ENCODE measurements at places on chromosomes 5 and 9.

DNA sequence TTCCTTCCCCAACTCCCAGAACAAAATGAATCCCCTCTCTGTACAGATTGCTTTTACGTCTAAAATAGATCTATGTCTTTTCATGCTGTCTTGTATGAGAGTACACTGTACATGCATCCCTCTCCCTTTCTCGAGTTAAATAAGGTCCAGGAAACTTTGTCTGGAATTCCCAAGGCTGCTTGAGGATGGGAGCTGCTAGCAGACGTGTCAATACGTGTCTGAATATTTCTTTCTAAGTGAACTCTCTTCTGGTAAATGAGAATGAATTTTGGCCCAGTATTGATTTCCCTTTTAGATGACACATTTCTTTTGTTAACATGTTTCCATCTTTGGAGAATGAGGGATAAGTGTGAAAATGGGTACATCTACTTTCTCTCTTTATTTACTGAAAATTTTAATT is 59.6 kb upstream of the GAS1 start:
- DNase-seq: no peak

DNA sequence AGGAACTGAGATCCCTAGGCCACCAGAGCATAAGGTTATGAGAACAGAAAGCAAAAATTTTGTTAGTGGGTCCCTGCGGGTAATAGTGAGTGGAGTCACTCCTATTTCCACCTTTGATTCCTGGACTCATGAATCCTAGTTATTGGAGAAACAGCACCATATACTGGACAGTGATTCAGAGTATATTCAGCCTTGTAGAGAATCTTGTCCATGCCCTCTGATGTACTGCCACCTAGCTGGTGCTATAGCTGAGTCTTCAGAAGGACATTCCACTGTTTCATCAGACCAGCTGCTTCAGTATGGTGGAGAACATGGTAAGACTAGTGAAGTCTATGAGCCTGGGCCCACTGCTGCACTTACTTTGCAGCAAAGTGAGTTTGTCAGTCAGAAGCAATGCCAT is 25.0 kb upstream of the ITGA2 start:
- no peak for DNase-seq

DNA sequence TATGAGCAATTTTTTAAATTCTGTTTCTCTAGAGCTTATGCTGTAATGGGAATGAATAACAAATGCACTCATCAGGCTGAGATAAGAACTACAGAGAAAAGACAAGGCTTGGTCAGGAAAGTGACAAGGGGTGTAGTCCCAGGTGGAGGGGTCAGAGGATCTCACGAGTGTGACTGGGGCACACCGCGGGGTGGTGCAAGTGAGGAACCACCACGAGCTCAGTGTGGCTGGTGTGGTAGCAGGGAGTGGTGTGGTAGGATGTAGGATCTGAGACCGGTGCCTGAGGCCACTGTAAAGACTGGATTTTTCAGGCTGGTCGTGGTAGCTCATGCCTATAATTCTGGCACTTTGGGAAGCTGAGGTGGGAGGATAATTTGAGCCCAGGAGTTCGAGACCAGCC is 9.0 kb downstream of the ANXA6 start:
- no peak for DNase-seq

- DNase-seq: no peak
Measured at GRCh38 chr9:33458444-33458843, 11.1 kb upstream of the AQP3 start.

DNA sequence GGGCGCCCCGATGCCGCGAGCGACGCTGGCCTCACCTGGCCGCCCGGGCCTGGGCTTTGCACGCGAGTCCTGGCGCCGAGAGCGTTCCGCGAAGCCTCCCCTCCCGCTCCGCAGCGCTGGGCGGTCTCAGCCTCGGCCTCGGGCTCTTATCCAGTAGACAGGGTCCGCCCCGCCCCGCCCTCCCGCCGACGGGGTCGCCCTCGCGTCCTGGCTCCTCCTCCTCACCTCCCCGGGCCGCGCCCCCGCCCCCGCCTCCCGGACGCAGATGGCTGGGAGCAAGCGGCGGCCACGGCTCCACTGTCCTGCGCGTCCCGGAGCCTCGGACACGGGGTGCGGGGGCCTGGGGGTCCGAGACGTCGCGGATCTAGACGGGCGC is at the start of gene SLC6A3:
SLC6A3 (minus strand) TSS at position 128 of the 376 bp plus-strand sequence. CDS start 2,243 bp downstream, outside the sequence.
- no peak for DNase-seq

- DNase-seq: no peak
Measured at GRCh38 chr9:30846651-30847050, 1537.8 kb upstream of the ACO1 start.

DNA sequence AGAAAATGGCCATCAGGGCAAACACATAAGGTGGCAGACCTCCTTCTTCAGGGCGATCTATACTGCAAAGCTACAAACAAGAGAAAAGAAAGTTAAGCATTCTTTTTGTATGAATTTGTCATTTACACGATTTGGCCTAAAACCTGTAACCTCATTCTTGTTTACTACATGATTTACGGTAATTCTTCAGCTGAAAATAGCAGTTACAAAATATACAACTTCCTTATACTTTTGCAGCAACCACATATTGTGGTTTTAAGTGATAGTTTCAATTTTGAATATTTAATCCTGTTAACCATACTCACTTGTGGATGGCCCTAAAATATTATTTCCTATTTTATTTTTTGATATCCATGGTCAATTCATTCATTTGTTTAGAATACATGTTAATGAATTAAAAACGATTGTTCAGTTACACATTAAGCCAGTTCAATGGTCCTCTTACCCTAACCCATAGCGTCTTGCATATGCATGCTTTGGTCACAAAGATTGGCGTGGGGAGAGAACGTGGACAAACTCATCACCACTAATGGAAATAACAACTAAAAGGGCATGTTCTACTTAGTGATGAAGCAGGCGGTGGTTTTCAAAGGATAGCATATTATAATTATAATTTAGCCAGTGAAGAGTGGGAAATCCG is 16.6 kb downstream of the TUT7 start:
- DNase-seq: no peak

- no peak for DNase-seq
Measured at GRCh38 chr5:114744406-114744805, 382.5 kb downstream of the KCNN2 start.

DNA sequence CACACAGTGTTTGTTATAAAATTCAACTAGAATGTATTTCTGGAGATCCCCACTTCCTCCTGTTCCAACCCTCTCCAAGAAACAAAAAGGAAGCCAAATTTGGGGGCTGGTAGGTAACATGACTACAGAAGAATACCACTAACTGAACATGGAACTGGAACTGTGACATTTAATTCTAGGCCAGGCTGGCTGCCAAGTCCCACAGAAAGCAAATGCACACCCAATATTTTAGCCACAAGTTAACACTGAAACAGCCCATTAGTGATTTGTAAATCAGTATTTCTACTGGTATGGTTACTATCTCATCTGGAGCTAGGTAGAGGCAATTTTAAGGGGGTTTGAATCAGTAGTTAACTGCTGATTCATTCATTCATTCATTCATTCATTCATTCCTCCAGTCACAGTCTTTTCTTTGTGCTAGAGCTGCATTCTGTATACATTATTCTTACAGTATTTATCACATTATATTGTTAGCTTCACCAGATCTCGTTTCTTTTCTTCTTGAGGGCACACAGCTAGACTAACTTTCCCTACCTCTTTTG is 131.7 kb upstream of the GDNF start:
- no peak for DNase-seq

GRCh38 chr5:24767086-24767485 is 122.3 kb upstream of the CDH10 start:
- DNase-seq: no peak

GRCh38 chr5:67416133-67416937 is 219.7 kb upstream of the CD180 start:
- DNase-seq: no peak

DNA sequence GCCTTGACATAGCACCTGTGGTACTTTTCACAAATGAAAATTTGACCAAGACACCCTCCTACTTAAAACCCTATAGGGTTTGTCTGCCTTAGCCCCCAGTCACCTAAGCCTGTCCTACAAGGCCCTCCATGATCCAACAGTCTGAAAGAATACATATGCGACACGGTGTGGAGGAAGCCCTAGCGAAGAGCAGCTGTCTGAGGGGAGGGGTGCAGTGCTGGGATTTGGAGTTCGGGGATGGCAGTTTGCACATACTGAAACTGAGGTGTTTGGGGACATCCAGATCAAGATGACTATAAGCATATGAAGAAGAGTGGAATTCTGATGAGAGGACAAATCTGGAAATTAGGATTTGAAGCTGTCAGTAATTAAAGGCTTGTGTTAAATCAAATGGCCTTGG is 7.2 kb upstream of the MYORG start:
- DNase-seq: no peak

DNA sequence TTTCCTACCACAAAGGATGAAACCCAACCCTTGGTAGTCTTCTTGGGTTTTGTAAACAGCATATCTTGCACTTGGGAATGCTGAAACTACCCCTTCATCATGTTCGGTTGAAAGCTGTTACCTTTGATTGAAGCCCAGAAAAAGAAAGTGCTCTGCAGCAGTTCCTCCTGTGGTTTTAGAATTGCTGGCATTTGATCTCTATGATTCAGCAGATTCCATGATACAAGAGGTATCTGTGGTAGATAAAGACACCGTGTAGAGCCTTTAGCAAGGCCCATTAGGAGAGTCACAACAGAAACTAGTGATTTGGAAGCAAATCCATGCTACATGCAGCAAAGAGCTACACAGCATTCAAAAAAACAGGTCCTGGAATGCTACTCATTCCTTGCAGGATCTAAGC is 557.0 kb downstream of the TLE1 start:
- no peak for DNase-seq

DNA sequence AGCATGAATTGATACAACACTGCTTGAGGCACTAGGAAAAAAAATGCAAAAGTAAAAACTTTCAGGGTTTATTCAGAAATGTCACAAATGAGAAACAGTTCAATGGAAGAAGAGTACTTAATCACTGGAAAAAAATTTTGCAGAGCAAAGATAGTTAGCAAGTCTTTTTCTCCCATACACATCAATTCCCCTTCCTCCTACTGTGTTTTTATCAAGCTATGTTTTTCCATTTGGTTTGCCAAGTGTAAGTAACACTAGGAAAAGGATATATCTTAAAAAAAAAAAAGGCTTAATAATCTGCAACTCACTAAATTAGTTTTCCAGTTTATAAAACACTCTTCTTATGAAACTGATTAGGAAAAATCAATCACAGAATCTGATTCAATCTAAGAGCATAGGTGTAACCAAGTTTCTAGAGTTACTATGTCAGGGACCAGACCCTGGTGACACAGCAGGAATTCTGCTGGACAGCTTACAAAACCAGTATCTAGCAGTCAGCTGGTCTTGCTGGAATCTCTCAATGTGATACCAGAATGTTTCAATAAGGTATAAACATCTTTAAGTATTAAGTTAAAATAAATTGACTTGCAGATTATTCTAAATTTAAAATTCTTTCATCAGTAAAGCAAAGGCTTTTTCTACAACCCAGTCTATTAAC is 34.7 kb downstream of the RNF145 start:
- DNase-seq: no peak

DNA sequence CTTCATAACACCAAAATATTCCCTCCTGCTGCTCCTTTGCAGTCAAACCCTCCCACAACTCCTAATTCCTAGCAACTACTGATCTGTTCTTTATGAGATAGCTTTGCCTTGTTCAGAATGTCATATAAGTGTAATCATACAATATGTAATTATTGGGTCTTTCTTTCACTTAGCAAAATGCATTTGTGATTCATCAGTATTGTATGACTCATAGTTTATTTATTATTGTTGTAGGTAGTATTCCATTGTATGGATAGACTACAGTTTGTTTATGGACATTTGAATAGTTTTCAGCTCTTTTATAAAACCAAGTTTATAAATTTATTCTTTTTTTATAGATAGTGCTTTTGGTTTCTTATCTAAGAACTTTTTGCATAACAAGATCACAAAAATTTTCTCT is 468.2 kb upstream of the KIF2A start:
- no peak for DNase-seq

DNA sequence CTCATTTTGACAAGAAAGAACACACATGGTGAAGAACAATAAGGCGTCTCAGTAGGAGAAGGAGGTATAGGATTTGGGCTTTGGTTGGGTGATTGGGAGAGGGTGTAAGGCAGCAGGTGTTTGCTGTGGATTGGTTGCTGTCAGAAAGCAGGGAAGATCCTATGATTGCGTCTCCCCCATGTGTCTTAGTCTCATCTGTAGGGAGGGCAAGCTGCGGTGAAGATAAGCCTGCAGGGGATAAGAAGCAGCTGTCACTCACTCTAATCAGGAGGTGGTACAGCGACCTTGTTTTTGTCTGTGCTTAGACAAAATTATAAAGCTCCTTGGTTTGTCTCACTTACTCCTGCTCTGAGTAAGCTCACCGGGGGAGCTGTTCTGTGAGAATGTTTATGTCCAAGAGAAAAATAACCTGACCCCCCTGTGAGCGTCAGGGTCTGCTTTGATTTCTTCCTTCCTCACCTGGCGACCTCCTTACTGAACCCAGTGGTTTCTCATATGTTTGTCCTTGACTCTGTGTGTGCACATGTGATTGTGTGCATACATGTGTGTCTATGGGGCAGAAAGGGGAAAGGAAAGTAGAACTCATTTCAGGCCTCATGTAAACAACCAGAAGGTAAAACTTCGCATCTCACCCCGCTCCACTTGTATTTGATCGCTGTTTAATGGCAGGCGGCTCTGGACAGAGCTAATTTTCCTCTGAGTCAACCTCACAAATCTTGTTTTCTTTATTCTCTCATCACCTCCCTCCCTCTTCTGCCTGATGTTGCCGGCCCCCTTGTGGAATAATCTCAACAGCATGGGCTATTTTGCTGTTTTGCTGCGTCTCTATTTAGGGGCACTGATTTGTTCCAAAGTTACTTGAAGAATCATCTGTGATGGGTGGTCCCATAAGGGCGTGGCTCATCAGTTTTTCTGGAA is 105.6 kb downstream of the TENT4A start:
- no peak for DNase-seq

DNA sequence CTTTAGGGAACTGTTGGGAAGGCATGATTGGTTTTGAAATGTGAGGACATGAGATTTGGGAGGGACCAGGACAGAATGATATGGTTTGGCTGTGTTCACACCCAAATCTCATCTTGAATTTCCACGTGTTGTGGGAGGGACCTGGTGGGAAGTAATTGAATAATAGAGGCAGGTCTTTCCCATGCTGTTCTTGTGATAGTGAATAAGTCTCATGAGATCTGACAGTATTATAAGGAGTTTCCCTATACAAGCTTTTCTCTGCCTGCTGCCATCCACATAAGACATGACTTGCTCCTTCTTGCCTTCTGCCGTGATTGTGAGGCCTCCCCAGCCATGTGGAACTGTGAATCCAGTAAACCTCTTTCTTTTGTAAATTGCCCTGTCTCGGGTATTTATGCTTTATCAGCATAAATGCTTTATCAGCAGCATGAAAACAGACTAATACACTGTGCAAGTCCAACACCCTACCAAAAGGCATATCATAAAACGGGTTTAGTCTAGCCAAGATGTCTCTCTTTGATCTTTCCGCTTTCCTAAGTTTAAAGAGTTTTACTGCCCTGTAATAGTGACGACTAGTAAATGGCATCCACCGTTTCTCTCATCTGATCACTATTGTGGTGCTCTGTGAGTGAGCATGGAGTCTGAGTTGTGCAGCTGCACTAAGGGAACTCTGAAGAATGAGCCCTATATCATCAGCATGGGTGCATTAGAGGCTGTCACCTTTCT is 12.9 kb upstream of the ZNF782 start:
- no peak for DNase-seq

GRCh38 chr5:170631466-170632195 is 127.8 kb downstream of the KCNIP1 start:
- DNase-seq: no peak
